ENCODE measurements at places on chromosomes 2 and 18. TPM values are rescaled to one million over a fixed set of nuclear protein-coding genes. Genes with fewer than 3 reads are reported as not detected.

The OXER1 gene
- 8.0 TPM for total RNA-seq

The KLHL30 gene
- total RNA-seq = not detected

The IL1A gene
- not detected for total RNA-seq

The OSBPL6 gene
- total RNA-seq = 0.10 TPM

The PCARE gene
- total RNA-seq = not detected

The HMSD gene
- total RNA-seq = not detected

The NCKAP5 gene
- not detected for total RNA-seq

The GRHL1 gene
- total RNA-seq = 12.0 TPM

- no peak overlapping the region for H3K4me3 ChIP-seq
- H3K4me1 ChIP-seq = no peaks in the 10 kb centered on the region
- no peaks in the 10 kb centered on the region for H3K27me3 ChIP-seq
- H3K27ac ChIP-seq = no peak overlapping the region
- no peak for DNase-seq
Measured at GRCh38 chr2:67169417-67170140, 227.6 kb upstream of the ETAA1 start.

DNA sequence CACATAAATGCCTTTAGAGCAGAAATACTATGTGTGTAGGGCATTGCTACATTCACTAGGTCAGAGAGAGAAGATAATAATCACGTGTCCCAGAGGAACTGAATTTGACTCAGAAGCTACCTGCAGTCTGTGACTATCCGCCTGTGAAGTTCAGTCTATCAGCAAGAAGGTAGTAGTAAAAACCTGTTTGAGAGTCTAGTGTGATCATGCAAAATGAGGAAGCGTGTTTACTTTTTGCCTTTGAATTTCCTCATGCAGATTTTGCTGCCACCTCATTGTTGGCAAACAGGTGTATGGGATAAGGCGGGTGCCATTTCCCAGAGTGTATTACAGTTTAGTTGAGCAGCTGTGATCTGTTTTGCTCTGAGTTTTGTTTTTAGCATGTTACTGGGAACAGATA, 403.9 kb upstream of the FANCL start:
- H3K4me3 ChIP-seq = no peak overlapping the region
- no peaks in the 10 kb centered on the region for H3K27me3 ChIP-seq
- DNase-seq = no peak
- H3K36me3 ChIP-seq = no peaks in the 10 kb centered on the region

GRCh38 chr2:202592566-202592965, 42.2 kb upstream of the FAM117B start:
- no peak for DNase-seq
- H3K4me1 ChIP-seq = peaks cover 20% of the 10 kb centered on the region
- H3K4me3 ChIP-seq = no peak overlapping the region
- H3K36me3 ChIP-seq = no peaks in the 10 kb centered on the region
- H3K27me3 ChIP-seq = no peaks in the 10 kb centered on the region
- no peak overlapping the region for H3K27ac ChIP-seq

DNA sequence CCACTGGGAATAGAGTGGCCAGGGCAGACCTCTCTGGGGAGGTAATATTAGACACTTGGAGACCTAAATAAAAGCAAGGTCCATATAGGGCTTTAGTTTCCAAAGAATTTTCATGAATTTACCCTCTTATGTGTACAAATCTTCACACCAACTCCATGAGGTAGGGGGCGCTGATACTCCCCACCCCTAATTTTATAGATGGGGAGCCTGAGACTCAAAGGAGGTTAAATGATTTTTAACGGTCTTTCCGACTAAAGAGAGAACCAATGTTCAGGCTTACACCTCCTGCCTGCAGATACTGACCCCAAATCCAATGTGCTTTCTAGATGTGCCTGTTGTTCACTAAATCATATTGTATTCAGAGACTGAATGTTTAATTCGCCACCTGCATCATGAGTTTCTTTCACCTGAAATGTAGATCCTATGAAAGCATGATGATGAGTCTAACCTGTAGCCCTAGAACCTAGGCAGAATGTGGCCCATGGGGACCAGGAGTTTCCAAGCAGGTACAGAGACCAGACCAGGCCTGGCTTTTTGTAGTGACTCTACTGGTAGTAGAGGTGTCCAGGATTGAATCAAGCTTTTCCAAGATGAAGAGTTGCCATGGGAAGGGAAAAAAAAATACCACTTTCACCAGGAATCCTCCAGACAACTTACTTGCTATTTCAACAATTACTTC, 16.8 kb upstream of the PAX3 start:
- no peak overlapping the region for H3K27ac ChIP-seq
- no peaks in the 10 kb centered on the region for H3K36me3 ChIP-seq
- peaks cover 12% of the 10 kb centered on the region for H3K4me1 ChIP-seq
- DNase-seq = no peak
- H3K4me3 ChIP-seq = no peak overlapping the region

GRCh38 chr2:184067502-184067901, 530.8 kb upstream of the ZNF804A start:
- H3K4me1 ChIP-seq = no peaks in the 10 kb centered on the region
- no peaks in the 10 kb centered on the region for H3K27me3 ChIP-seq
- no peak overlapping the region for H3K4me3 ChIP-seq

DNA sequence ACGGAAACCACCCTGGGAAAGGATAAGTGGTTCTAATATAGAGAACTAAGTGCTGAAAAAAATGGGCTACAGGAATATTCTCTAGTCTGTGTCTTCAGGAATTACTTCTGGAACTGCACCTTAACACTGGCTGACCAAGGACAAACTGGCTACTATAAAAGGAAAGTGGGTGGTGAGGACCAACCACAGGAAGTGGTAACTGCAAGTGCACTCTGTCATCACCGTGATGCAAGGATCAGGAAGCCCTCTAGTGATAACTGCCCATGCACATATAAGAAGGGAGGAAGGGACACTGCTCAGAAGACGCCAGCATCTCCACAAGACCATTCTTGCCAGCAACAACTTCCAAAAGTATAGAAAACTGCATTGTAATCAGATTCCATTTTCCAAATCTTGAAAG, 424.4 kb upstream of the RGPD4 start:
- H3K36me3 ChIP-seq = no peaks in the 10 kb centered on the region
- no peaks in the 10 kb centered on the region for H3K27me3 ChIP-seq
- no peak overlapping the region for H3K4me3 ChIP-seq
- H3K27ac ChIP-seq = no peak overlapping the region
- no peaks in the 10 kb centered on the region for H3K4me1 ChIP-seq

DNA sequence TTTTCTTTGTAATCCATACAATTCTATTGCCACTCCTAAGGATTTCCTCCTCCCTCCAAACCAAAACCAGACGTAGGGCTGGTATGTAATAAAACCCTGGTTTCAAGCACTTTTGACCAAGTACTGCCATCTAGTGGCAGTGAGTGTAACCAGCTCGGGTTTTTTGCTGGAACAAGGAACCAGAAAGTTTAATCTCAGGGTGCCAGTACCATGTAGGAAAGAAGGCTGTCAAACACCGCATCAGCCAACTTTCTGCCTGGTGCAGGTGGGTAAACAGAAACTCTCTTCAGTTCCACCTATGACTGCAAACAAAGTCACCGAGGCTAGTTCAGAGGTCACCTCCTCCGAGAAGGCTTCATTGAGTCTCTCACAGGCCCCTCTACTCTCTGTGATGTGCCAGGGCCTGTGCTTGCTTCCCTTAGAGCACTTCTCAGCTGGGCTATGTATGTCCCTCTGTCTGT, 10.2 kb upstream of the THNSL2 start:
- no peaks in the 10 kb centered on the region for H3K27me3 ChIP-seq
- no peak overlapping the region for H3K4me3 ChIP-seq
- no peak overlapping the region for H3K27ac ChIP-seq

- no peak overlapping the region for H3K27ac ChIP-seq
- DNase-seq = no peak
- no peak overlapping the region for H3K4me3 ChIP-seq
Measured at GRCh38 chr18:6938003-6938402, 179.6 kb downstream of the LAMA1 start.

GRCh38 chr2:56681659-56682396, 498.0 kb downstream of the CCDC85A start:
- no peak overlapping the region for H3K4me3 ChIP-seq
- no peak for DNase-seq
- H3K27ac ChIP-seq = no peak overlapping the region

DNA sequence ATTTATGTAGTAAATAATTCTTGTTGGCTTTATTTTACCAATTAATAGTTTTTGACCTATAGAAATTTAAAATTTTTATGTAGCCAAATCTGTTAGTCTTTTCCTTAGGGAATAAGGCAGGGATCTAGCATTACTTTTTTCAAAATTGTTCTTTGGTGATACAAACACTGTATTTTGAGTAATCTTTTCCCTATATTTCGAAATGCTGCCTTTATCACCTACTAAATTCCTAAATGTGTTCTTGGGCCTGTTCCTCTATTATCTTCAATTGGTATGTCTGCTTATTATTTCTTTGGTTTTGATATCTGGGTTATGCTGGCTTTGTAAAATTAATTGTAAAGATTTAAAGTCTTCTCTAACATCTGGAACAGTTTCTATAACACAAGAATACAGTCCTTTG, 87.5 kb downstream of the DYSF start:
- H3K27ac ChIP-seq = no peak overlapping the region
- peaks cover 21% of the 10 kb centered on the region for H3K27me3 ChIP-seq
- H3K4me1 ChIP-seq = peaks cover 11% of the 10 kb centered on the region
- H3K4me3 ChIP-seq = no peak overlapping the region
- DNase-seq = no peak

DNA sequence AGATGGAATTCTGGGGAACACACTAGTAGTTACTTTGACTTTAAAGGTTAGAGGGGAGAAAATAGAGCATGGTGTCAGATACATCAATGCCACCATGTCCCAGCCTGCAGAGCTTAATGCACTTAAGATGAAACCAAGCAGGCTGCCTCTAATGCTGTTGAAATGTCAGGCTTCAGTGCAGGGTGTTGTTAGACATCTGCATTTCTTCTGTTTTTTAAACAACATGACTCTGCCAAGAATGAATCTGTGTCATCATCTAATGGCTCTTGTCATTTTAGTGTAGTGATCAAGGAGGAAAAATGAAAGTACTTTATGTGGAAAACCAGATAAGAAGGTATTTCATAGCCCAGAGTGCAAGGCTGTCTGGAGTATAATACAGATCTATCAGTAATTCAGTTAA, 29.9 kb downstream of the LYPD1 start:
- H3K36me3 ChIP-seq = no peaks in the 10 kb centered on the region
- peaks cover 8% of the 10 kb centered on the region for H3K4me1 ChIP-seq
- no peaks in the 10 kb centered on the region for H3K27me3 ChIP-seq
- H3K27ac ChIP-seq = no peak overlapping the region
- H3K4me3 ChIP-seq = no peak overlapping the region
- no peak for DNase-seq
